Caudate nucleus (tissue), 63 donors: ENCODE measurements at places on chromosomes 5 and 9.

DNA sequence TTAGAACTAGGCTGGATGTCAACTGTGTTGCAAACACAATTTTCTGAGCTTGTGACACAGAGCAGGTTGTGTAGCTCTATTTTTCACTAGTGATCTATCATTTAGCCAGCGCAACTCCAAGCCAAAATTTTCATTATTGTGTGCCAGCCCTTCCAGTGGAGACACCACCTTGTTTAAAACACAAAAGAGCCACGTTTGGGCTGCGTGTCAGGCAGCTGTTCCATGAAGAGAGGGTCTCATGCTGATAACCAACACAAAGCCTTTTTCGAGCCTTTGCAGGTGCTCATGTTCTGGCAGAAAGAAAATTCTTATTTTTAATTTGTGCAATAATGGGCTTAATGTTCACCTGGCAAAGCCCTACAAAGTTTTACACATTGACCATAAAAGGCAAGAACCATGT is 237.6 kb upstream of the RGMB start:
- DNase-seq = no peak

DNA sequence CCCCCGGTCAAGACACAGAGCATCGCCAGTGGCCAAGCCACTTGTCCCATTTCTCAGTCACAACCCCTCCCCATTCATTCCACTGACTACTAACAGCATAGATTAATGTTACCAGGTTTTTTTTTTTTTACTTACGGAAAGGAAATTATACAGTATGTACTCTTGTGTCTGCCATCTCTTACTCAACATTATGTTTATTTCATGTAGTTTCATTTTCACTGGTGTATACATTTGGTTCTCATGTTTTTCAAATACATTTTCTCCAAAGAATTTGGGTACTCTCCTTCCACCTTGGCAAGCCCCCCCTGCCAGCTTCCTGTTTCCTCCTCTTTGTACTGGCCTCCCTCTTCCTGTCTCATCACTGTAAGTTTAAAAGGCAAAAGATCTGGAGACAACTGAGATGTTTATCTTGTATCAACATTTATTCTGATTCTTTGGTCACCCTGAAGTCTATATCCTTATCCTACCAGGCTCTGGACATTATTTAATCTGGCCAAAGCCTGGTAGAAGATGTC is 207.3 kb downstream of the SAXO1 start:
- no peak for DNase-seq

DNA sequence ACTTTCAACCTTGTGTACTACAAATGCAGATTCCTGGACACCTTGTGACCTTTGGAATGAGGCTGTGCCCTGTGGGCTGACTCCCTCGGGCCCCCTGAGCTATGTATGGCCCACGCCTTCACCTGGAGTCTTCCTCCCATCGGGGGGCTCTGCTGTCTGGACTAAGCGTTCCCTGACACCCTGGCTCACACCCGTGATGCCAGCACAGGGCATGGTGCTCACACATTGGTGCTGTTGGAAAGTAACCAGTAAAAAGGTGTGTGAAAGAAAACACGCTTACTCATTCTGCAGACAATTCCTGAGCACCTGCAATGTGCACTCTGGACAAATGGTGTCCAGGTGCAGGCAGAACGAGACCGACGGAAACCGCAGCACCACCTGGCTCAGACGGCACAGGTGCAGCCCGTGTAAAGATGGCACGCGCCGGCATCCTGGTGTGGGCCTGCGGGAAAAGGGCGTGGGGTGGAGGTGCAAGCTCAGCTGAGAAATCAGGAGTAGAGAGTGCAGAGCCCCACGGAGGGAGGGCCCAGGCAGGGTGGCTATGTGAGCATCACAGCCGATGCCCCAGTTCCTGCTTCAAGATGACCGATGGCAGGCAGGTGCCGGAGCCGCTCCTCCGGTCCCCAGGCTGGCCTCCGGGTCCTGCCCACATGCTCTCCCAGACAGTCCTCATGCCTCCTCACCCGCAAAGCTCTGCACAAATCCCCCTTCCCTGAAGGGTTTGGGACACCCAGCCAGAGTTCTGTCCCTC is 11.0 kb downstream of the LPCAT1 start:
- no peak for DNase-seq

DNA sequence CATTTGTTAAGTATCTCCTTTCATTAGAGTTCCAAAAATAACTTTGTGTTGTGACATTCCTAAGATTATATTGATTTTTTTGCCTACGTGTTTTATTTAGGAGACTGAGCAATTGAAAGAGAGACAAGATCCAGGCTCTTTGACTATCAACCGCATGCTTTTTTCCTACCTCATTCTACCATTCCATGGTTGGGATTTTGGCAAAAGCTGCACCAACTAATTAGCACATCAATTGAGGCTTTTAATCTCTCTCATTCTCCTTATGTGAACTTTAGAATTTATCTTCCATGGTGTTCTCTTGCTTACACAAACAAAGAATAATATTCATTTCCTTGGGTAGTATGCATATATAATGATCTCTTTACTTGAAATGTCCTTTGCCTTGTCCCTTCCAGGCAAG is 338.7 kb upstream of the SMC2 start:
- DNase-seq = no peak

DNA sequence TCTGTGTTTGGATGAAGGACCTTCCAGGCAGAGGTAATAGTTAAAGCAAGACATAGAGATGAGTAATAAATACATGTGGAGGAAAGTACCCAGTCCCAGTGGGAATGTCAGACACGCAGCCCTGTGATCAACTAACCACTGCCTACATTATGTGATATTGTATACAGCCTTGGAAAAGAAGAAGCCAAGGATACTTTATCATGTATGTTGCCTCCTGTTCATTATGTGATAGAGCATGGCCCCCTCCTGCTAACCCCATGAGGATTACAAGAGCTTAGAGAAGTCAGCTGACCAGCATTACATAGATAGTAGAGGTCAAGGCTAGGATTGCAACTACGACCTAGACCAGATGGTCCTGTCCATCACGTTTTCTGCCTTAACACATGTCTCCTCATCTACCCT is 497.0 kb upstream of the TNC start:
- no peak for DNase-seq

- no peak for DNase-seq
These were observed 97.4 kb downstream of the DAB2IP start for GRCh38 chr9:121748727-121749423.

DNA sequence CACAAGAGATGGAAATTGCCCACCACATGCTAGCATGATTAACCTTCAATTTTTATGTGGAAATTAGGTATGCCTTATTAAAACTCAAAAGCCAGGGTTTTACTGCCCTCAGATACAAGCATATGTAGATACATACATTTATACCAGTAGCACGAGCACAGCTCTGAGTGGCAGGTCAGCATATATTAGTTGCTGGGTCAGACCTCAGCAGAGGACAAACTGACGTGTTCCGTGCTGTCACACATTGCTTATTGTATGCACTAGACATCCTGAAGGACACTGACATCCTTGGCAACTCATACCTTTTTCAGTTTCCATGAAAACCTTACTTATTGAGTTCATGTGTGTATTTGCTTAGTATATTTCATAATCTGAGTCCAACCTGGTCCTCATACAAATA is 307.7 kb downstream of the TLE1 start:
- DNase-seq = no peak

GRCh38 chr9:5455181-5455580 is 4.8 kb downstream of the CD274 start:
- DNase-seq = no peak

DNA sequence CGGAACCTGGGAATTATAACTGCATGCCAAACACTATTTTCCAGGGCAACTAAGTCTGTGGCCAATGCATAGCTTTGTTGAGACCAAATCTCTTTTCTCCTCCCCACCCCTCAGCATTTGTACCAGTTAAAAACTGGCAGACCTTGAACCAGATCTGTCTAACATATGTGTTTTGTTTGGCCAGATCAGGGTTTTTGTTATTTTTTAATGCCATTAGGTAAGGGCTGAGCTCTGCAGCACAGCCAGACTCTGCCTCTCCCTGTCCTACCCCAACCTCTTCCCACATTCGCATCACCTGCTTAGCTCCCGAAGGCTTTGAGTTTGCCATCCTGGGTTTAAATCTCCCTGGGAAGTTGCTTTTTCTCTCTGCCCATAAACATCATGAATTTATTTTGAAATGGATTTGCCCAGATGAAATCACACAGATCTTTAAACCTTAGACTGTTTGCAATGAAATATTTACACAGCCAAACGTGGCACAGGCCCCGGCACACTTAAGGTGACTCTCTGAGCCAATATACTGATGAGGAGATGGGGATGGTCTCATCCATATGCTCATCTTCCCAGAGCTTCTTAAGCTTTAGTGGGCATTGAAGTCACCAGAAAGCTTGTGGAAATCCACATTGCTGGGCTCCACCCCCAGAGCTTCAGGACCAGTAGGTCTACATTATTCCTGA is 54.0 kb upstream of the ALDH1B1 start:
- no peak for DNase-seq

GRCh38 chr9:97983589-97984187 is 547 bp downstream of the ANP32B start:
- peak; percentile 76 for DNase-seq
